ENCODE measurements at places on chromosomes 16 and 17.
A peak's percentile ranks its signal among the peaks of the same experiment; 100 is the strongest.

DNA sequence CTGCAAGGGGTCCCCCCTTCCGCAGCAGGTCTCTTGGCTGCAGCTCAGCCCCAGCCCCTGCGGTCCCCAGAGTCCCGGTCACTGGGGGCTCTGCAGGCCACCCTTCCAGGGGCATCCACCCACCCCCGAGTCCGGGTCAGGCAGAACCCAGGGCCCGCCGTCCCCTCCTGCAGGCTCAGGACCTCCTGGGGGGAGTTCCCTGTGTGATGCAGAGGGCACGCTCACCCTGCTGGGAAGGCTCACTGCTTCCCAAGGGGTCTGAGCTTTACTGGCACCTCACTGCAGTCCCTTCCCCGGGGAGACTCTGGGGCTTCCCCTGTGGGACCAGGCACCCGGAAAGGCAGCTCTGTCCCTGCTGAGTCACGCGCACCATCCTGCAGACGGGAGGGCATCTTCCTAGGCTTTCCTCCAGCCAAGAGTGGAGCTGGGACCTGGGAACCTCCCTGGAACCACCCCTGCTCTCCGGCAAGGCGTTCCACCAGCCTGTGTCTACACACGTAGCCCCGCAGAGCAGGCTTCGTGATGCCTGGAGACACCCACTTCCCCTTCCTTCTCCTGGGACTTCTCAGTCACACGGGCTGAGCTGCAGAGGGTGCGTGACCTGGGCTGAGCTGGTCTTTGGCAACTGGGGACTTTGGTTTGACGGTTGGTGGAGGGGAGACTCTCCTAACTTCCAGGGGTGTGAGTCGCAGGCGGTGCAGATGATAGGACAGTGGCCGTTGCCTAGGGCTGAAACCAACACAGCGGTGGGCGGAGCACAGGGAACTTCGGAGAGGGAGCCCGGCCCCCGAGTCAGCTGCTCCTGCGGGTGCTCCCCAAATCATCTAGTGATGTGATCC, 23.4 kb downstream of the SLC25A10 start:
- DNase-seq: peak; percentile 49

DNA sequence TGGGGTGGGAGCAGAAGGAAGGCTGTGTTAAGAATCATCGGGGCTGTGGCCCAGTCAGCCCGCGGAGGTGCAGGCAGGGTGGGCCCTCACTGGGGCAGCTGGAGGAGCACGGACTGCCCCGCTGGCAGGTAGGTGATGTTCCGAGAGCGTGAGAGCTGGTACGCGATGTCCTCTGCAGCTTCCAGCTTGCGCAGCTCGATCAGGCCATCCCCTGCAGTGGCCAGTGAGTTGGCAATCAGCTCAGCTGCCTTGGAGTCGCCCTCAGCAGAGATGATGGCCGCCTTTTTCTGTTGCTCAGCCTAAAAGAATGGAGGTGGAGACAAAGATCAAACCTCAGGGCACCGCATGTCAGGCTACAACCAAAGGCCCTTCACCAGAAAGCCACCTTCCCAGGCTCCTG, 9.8 kb downstream of the PHB1 start:
- no peak for DNase-seq

- DNase-seq: no peak
Measured at GRCh38 chr17:77746896-77747554, 211.5 kb upstream of the TNRC6C start.

DNA sequence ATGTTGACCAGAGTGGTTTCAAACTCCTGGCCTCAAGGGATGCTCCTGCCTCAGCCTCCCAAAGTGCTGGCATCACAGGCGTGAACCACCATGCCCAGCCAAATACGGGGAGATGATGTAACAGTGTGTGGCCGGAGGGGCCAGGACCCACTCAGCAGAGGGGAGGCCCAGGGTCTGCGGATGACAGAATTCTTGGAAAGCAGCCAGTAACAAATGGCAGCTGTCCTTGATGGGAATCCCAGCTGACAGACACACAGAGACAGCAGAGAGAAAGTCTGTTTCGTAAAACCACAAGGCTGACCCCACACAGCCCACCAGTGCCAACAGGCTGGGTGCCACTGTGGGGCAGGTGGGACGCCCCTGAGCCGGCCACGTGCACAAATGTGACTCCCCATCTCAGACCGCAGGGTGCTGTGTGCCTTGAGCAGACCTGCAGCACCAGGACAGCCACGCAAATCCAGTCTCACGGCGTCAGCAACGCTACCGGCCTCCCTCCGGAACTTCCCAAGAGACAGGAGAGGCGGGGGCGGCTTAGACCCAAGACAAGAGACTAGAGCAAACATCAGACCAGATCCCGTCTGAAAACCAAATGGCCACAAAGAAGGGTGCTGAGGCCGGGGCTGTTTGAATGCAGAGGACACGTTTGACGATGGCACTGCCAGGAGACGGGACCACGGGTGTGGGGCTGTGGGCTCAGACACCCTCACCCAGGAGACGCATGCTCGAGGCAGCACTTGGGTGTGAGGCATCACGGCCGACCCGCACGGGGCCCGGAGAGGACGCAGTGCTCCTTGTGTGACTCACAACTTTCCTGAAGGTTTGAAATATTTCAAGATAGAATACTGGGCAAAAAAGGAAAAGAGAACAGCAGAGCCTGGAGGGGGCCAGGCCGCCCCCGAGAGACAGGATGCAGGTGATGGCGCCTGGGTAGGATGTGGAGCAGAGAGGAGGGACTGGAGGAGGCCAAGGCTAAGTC, 24.6 kb downstream of the CTU2 start:
- no peak for DNase-seq

- DNase-seq: no peak
Measured at GRCh38 chr17:81537343-81537855, 9.2 kb downstream of the FSCN2 start.

- peak; percentile 53 for DNase-seq
Measured at GRCh38 chr17:32876417-32877163, at the start of gene MYO1D. TSS of gene MYO1D (minus strand) at chr17:32877124. CDS start at chr17:32876872, 252 bp downstream.

GRCh38 chr16:77784441-77785372, 3.7 kb upstream of the VAT1L start:
- no peak for DNase-seq

DNA sequence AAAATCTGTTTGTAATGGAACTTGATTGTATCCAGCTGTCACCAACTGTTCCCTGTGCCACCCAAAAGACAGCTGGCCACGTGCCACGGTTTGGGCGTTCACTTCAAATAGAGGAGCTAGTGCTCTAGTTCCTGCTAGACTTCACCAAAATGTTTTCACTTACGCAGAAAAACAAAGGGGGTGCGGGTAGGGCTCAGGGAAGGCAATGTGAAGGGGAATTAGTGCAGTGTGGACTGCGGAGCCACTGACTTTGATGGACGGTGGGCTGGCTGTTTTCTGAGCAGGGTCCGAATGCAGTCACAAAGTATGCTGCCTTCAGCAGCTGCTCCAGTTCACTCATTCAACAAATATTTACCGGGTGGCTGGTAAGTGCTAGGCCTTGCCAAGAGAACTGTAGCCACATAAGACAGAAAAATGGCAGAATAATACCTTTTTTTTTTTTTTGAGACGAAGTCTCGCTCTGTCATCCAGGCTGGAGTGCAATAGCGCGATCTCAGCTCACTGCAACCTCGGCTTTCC, 7.6 kb upstream of the CYTH1 start:
- peak; percentile 79 for DNase-seq

GRCh38 chr17:77420804-77421629, 280.2 kb downstream of the SEC14L1 start:
- DNase-seq: peak; percentile 59

DNA sequence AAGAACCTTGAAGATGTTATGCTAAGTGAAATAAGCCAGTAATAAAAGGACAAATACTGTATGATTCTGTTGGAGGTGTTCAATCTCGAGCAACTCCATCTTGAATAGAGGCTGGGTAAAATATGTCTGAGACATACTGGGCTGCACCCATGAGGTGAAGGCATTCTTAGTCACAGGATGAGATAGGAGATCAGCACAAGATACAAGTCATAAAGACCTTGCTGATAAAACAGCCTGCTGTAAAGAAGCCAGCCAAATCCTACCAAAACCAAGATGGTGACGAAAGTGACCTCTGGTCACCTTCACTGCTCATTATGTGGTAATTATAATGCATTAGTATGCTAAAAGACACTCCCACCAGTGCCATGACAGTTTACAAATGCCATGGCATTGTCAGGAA, 98.1 kb downstream of the RGS9 start:
- DNase-seq: no peak

- no peak for DNase-seq
Measured at GRCh38 chr16:63816276-63816675, 1305.6 kb downstream of the CDH11 start.

- DNase-seq: no peak
Measured at GRCh38 chr17:35192708-35193107, 1.5 kb downstream of the SLC35G3 start.

- DNase-seq: no peak
Measured at GRCh38 chr17:5042157-5043022, 7.2 kb upstream of the SLC52A1 start.

GRCh38 chr16:28621481-28622155, 11.8 kb upstream of the SULT1A1 start:
- DNase-seq: no peak

DNA sequence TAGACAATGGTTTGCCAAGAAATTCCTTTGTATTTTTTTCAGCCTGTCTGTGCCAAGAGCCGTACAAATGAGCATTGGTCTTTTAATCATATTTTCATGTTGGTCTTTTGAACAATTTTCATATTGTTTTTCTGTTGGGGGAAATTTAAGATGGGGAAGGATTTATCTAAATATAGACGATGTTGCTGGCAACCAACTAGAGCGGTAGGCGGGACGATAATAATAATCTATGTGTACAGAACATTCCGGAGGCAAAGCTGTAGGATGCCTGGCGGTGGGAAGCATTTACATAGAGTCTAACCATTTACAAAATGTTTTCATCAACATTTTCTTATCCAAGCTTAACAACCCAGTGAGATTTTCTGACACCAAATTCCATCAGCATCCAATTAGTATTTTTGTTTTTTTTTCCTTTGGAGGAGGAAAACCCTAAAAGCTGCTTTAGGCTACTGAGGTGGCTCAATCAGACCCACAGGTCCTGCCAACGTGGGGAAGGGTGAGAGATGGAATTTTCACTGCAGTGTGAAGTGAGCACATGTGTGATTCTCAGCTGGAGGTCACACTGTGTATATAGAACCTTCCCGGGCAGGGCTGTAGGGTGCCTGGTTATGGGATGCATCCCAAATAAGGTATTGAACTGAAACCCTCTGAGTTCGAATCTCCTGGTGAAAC, 11.7 kb upstream of the SEC14L1 start:
- no peak for DNase-seq

DNA sequence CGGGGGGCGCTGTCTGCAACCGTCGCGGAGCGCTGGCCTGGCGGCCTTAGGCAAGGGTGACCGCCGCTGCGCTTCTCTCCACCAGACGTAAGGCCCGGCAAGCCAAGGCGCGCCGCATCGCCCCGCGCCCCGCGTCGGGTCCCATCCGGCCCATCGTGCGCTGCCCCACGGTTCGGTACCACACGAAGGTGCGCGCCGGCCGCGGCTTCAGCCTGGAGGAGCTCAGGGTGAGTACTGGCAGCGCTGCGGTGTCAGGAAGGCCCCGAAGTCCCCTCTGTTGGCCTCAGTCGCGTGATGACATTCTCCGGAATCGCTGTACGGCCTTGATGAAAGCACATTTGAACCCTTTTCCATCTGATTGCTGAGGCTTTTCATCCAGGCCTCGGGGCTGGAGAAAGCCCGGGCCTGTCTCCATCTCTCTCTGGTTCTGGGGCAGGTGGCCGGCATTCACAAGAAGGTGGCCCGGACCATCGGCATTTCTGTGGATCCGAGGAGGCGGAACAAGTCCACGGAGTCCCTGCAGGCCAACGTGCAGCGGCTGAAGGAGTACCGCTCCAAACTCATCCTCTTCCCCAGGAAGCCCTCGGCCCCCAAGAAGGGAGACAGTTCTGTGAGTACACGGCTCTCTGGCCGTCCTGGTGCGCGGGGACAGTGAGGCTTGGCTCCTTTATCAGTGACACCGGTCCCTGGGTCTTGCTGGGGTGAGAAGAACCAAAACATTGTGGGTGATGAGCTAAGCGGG, 831 bp downstream of the RPL13 start:
- DNase-seq: no peak

GRCh38 chr16:75197522-75198134, 9.3 kb downstream of the CTRB2 start:
- no peak for DNase-seq

DNA sequence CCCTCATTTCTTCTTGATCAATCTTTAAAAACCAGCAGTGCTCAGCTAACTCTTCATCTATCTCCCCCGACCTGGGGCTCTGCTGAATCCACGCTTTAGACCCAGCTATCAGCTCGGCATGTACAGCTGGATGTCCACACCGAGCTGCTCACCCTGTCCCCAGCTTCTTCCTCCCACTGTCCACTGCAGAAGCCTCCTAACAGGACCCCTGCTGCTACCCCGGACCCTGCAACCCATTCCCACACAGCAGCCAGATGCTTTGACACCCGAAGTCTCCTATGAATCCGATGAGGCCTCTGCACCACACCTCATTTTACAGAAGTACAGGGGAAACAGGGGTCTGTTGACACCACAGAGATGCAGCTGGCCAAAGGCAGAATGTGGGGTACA, 13.8 kb downstream of the GCGR start:
- DNase-seq: no peak

DNA sequence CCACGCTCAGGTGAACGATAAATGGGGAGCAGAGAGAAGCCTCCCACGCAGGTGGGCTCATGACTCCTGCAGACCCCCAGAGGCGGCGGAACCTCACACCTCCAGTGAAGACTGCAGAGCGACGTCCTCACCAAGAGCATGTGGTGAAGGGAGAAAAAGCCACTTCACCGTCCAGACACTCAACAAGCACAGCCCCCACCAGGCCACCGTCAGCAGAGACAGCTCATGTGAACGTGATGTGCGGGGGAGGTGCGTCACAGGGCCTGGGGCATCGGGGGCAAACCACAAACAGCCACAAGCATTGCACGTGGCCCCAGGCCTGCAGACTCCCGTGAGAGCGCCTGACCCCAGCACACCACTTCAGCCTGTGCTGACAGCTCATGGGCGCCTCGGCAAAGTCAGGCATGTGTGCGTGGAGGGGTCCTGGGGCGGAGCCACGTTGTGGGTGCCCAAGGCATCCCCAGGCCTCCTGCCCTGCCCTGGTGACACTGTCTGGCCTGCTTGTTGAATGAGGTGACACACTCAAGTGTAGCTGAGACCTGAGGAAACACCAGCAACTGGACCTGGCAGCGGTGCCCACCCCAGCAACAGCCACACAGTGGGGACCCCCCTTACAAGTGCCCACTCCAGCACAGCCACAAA, 19.0 kb downstream of the LMF1 start:
- no peak for DNase-seq

DNA sequence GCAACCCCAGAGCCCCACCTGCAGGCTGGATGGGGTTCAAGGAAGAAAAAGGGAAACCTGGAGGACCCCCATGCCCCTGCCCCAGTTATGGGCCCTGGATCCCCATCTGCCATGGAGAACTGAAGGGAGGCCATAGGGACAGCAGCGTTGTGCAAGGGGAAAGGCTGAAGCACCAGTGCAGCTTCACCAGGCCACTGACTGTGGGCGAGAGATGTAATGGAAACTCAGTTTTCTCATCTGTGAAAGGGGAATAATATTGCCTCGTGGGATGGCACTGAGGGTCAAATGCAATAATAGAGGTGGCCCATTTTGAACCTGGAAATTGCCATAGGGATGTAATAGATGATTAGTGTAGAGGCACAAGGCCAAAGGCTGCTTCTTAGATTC, 9.9 kb upstream of the TSPOAP1 start:
- no peak for DNase-seq

- DNase-seq: no peak
Measured at GRCh38 chr17:32033223-32033622, 26.0 kb downstream of the LRRC37B start.

- no peak for DNase-seq
Measured at GRCh38 chr16:54066451-54067105, 220.0 kb downstream of the IRX3 start.

- peak; percentile 50 for DNase-seq
Measured at GRCh38 chr16:55502801-55503366, 6.0 kb upstream of the LPCAT2 start.

GRCh38 chr16:10240854-10241613, 58.8 kb upstream of the GRIN2A start:
- no peak for DNase-seq

All from prostate gland (tissue), 2 donors.